ENCODE measurements at places on chromosomes 3 and 15.

- no peak for DNase-seq
Measured at GRCh38 chr15:93360318-93360717, 271.3 kb upstream of the RGMA start.

DNA sequence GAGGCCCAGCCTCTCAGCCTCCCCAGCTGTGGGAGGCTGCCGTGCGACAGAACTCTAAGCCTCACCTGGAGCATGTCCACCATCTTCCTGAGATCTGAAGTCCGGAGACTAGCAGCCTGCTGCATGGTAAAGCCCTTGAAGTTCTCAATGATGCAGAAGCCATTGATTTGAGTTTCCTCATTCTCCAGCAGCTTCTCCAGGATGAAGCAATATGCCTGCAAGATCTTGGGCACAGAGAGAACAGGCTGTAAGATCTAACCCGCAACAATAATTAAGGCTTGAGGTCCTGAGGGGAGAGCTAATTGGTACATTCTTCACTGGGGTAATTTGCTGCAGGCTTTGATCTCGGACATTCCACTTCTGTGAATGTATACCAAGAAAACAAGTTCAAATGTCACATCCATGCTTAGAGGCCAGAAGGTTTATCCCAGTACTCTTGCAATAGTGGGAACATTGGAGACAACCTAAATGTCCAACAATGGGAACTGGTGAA lies 9.7 kb downstream of the RLBP1 start:
- no peak for DNase-seq

- DNase-seq = no peak
Measured at GRCh38 chr3:169666376-169667165, 3.1 kb upstream of the MECOM start.

DNA sequence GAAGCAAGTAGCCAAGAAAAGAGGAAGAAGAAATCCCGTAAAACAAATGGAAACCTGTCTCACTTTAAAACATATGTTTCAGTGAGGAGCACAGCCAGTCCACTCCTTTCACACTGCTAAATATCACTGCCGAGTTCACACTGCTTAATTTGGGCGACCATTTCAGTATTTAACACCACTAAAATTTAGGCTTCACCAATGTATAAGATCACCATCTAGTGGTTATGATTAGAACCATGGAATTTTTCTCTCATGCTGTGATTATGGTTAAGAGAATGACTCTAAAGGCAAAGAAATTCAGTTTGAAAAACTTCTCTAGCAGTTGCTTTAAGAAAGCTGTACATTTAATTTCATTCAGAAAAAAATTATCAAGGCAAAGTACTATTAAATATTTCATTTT lies 16.6 kb downstream of the SLC4A7 start:
- no peak for DNase-seq

GRCh38 chr3:197833930-197834715 lies 43.1 kb downstream of the LRCH3 start:
- DNase-seq = no peak

DNA sequence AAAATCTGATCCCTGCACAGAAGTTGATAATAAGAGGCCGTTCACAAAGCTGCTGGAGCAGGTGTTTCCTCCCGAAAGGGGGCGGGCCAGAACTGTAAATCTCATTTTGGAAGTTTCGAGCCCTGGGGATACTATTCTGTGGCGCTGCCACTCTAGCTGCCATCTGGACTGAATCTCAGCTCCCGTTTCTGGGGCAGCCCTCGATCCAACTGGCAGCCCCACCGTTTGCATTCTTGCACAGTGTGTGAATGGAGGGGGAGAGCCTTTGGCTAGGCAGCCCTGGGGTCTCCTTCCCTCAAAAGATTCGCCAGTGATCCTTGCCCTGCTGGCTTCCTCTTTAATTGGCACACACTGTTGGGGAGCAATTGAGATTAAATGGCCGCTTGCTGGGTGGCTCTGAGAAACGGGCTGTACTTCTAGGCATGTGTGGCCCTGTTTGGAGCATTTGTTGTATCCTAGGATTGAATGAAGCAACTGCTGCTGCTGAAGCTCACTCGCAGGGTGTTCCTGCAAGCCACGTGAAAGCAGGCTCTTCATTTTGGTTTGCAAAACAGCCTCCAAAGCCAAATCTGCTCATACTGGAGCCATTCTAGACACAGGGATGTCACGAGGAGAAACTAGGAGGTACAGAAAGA lies 57.2 kb upstream of the TOPAZ1 start:
- no peak for DNase-seq

DNA sequence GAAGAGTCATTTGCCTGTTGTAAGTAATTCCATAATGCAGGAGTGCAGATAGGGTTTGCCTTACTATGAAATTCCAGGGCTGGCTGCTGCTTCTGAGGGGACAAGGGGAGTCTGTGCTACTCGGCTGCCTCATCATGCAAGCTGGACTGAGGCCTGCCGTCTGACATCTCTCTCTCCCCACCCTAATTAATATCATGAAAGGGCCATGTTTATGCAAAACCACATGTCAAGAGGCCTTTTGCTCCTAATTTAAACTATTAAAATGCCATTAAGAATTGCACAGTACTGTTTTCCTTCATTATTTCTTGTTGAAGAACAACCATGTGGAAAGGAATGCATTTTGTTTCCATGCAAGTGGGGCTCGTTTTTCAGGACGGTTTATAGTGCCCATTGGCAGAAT lies 26.3 kb downstream of the CHST2 start:
- no peak for DNase-seq
